CD4-positive, alpha-beta T cell treated with Interleukin-6 for 4 hours (primary cell): ENCODE measurements at places on chromosomes 5 and 9.
A peak's percentile ranks its signal among the peaks of the same experiment; 100 is the strongest.

GRCh38 chr5:13946111-13946510 is 1.6 kb upstream of the DNAH5 start:
- DNase-seq, result no peak

- DNase-seq, result no peak
Measured at GRCh38 chr5:90930062-90930461, 371.5 kb downstream of the ADGRV1 start.

DNA sequence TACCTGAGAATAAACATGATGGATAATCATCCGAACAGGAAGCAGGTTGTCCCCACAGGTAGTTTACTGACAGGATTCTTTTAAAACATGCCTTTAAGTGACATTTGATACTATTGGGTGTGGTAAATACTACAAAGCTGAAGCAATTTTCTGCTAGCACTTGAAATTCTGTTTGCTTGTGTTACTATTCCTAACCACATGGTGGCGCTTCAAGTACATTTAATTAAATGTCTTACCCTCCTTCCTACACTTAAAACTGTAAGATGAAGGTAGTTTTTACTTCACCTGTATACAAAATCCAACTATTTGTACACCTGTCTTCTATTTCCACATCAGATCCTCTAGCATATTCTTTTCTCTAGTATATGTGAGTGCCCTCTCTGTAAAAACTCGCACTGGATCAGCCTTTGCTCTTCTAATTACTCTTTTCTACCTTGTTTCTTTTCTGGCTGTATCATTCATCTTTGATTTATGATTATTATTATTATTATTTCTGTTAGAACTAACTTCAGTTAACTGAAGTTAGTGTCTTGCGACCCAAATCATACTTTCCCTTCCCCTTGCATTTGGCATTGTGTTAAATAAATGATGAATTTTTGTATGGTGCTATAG is 18.4 kb downstream of the SLC25A46 start:
- peak; percentile 17 for DNase-seq

DNA sequence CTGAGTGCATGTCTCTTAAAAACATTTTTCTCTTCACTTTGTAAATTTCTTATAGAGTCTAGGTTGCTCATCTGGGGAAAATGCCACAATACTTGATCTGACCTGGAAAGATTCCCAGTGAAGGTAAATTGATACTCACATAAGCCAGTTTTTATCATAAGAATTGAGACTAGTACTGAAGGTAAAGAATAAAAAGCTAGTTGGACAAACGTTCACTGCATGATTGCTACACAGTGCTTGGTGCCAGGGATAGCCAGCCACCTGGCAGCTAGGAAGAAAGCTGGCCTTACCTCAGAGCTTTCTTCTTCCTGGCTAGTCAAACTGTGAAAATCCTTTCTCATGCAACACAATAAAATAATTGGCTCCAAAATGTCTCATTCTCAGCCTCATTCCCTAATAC is 77.1 kb downstream of the MUSK start:
- DNase-seq, result no peak

GRCh38 chr9:85859765-85860164 is 81.2 kb upstream of the NAA35 start:
- DNase-seq, result no peak

DNA sequence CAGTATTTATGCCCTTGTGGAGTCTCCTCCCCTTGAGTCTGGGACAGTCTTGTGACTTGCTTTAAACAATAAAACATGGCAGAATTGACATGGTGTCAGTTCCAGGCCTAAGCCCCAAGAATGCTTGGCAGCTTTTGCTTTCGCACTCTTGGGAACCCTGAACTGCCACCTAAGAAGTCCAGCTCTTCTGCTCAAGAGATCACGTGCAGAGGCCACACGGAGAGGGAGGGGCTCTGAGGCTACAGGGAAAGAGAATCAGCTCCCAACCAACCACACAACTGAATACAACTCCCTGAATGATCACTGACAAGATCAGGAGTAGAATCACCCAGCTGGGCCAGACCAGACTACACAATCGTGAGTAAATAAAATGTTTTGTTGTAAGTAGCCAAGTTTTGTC is 97.6 kb downstream of the MED27 start:
- no peak for DNase-seq

DNA sequence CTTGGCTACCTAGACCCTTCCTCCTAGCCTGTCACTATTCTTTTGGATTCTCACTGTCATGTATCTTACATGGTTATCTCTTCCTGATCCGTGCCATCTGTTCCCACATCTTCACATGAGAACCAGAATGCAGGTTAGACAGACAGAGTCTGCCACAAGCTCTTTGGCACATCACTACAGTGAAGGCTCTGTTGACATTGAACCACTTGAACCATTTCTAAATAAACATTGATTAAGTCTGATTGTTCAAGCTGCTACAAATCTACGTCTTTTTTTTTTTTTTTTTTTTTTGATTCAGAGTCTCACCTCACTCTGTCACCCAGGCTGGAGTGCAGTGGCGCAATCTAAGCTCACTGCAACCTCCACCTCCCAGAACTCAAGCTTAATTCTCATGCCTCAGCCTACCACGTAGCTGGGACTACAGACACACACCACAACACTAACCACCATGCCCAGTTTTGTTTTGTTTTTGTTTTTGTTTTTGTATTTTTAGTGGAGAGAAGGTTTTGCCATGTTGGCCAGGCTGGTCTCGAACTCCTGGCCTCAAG is 85.1 kb upstream of the LRRTM2 start:
- no peak for DNase-seq

DNA sequence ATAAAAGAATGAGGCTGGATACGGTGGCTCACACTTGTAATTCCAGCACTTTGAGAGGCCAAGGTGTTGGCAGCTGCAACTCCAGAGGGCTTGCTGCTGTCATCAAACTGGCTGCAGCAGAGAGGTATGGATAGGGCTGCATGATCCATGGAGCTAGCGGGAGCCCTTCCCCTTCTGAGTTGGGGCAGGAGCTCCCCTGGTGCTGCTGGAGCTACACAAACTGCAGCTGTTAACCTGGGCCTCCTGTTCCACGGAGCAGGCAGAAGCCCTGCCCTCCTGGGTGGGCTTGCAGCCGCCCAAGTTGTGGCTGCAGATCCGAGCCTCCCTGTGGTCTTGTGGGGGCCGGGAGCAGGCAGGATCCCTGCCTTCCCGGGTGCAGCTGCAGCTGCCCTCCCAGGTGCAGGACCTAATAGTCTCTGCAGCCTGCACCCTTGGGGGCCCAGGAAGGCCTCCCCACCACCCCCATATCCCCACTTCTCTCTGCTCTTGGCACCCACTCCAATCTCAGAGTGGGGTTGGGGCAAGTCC is 15.8 kb downstream of the CDC25C start:
- no peak for DNase-seq

DNA sequence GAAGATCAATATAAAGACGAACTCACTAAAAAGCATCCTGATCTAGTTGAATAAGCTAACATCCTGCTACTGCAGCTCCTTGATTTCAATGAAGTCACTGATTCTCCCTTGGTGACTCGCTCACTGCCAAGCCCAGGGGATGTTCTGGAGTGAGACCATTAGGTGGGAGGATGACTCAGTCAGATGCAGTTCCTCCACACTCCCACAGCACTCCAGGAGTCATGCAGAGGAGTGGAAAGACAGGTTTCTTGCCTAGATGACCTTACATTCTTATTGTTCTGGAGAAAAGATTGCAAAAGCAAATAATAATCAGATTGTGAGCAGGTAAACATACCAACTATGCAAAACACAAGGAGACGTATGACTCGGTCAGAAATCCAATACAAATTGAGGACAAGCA is 15.3 kb downstream of the GCNT4 start:
- peak; percentile 33 for DNase-seq

DNA sequence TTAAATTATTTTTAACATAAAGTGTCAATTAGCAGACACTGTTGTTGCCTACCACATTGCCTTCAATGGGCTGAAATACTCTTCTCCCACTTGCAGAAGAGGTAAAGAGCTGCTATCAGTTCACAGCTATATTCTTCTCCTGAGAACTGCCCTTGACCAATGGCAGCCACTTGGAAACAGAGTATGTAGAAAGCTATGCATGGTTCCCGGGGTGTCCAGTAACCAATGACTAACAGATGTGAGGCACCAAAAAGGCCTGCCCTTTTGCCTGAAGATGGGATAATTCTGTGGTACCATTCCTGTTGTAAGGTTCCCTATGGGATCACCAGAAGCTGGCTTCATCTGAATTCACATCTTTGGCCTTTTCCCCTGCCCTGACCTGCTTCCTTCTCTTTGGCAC is 181.4 kb upstream of the MAP3K1 start:
- DNase-seq, result no peak

DNA sequence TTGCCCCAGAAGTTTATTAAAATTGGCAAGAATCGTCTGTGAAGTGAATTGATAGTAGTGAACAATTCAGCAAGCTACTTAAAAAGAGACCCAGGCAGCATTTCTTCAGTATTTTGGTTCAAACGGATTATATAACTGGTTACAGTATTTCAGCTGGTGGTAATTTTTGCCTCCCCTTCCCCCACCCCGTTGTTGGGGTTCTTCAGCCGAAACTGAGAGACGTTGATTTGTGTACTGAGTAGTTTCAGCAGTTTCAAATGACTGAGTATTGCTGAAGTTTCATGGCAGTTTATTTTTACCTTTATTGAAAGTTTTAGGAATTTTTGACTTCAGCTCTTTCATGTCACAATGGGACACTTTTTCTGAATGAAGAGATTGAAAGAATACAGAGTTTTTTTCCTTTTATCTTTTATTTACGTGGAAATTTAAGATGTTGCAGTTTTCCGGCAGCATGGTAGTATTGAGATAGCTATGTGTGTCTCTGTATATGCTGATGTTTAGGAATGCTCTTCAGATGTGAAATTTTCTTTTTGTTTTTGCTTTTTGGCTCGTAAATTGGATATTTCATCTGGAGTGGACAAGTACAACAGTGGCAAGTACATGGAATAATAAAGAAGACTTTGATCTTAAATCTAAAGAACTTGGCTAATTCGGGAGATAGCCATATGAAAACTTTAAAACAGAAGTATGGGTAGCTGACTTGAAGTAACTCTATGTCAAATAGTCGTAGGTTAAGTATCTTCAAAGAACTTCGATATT is 1.9 kb downstream of the GPBP1 start:
- DNase-seq, result peak; percentile 31

DNA sequence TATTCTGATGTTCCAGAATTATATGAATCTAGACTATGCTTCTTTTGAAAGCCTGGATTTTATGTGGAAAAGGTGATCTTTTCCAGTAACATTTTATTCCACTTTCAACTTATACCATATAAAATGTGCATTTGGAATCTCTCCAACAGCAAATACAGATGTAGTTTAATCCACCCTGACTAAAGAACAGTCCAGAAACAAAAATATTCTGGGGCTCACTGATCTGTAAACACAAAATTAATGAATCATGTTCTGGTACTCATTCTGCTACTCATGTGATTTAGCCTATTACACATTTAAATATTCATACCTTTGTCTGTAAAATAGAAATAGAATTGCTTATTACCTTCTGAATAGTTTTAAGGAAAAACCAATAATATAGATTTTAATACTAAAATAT is 125.8 kb downstream of the ARRDC3 start:
- no peak for DNase-seq

- DNase-seq, result no peak
Measured at GRCh38 chr9:16133556-16134227, 580.8 kb downstream of the CCDC171 start.
